ENCODE measurements at places on chromosomes 3 and 15.

DNA sequence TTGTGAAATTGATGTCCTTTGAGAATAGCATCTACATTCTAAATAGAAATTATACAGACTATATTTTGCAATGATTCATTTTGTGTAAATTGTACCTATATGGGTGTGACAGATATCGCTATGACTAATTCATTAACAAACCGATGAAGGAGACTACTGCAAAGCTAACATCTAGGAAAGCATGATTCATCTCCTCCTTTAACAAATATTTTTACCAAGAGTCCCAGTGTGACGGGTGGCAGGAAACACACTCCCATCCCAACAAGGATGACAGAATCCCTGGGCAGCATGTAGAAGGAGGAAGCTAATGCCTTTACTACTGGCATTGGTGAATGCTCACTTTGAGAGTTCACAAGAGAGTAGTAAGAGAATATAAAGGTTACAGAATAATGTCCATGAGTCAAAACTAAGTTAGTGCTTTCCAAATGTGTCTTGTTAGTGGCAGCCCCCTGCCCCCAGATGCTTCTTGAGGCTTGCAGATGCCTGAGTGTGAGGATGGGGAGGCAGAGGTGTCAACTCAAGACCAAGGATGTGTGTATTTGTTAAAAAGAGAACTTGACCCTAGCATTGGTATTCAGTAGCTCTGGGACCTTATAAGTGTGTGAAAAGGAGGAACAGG lies 180.6 kb downstream of the FMN1 start:
- DNase-seq, result no peak

DNA sequence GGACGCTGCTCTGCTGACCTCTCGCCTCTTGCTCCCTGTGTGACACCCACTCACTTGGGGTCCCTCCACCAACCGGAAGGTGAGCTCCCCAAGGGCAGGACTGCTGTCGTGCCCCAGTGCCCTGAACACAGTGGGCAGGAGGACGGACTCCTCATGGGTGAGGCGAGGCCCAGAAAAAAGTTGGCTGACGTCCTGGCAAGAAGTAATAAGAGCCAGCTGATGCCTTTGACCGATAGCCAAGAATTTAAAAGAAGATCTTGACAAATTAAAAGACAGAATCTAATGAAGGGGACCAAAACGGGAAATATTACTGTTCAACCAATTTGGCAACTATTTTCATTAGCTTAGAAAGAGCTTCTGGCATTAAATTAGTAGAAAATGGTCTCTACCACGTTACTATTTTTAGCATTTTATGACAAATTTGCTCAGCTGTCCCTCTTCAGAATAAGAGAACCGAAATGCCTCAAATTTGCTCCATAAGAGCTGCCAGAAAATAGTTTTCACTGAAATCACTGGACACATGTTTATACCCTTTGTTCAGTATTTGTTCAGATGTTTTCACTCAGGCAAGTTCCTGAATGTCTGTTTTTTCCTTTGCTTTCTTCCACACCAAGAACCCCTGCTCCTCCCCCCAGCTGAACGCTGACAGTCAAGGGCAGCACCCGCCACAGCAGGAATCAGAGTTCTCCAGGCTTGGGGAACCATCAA lies 60.5 kb downstream of the XXYLT1 start:
- DNase-seq, result no peak

DNA sequence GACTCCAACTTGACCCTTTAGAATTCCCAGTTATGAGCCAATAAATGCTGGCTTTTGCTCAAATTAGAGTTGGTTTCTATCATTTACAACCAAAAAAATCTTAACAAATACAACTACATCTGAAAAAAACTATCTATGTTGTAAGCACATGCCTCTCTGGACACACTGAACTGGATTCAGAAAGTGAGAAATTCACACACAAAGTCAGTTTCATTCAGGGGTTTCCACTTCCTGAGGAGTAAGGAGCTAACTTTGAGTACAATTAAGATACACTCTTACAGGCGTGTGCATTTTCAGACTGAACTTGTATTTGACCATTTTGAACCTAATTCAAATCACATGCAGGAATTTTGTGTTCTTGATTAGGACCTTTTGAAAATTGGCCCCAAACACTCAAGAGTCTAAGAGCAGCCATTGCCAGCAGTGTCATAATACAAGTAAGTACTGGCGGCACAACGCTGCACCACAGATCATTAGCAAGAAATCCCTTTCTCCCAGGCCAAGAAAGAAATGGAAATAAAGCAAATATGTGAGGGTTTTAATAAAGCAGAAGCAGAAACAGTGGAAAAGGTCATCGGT lies 31.2 kb downstream of the LINS1 start:
- peak; percentile 37 for DNase-seq

- DNase-seq, result no peak
Observed at GRCh38 chr3:126473292-126474168, 2.2 kb downstream of the ZXDC start.

DNA sequence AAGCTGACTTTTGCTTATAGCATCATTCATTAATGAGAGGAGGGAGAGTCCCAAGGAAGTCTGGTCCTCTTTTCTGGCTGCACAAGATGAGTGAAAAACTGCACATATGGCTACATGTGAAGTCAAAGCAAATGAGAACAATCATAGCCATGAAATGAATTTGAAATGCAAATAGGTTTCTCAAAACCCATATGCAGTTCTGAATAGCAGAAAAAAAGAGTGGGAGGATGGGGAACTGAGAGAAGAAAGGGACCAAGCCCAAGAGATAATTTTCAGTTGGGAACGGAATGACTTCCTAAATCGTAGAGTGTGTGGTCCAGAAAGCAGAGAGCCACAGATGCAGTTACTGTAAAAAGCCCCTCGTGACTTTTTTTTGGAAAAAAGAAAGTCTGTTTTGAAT lies 66.3 kb downstream of the GTPBP8 start:
- peak; percentile 44 for DNase-seq

- no peak for DNase-seq
Observed at GRCh38 chr3:20194793-20195460, 8.9 kb upstream of the SGO1 start.

- no peak for DNase-seq
Observed at GRCh38 chr15:80849308-80849707, 70.1 kb downstream of the CEMIP start.

GRCh38 chr3:249587-250262 lies 53.2 kb downstream of the CHL1 start:
- no peak for DNase-seq

GRCh38 chr15:42627485-42627884 lies 52.1 kb downstream of the STARD9 start:
- no peak for DNase-seq

- no peak for DNase-seq
Observed at GRCh38 chr3:28711293-28711692, 362.7 kb upstream of the AZI2 start.

DNA sequence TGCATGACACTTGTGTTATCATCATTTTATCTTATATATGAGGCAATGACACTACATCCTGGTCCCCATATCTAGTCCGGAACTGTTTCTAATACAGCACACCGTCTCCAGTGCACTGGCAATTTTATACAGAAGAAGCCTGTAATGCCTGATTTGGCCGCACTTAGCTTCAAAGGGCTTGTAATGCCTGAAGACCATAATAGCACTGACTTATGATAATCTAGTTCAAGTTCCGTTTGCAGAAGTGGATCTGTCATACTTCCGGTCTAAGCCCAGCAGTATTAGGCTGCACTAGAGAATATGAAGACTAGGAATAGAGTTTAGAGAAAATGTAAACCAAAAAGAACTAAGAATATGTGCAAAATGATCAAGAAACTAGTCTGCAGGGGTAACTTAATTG lies 1.3 kb downstream of the BNIP2 start:
- DNase-seq, result peak; percentile 23

DNA sequence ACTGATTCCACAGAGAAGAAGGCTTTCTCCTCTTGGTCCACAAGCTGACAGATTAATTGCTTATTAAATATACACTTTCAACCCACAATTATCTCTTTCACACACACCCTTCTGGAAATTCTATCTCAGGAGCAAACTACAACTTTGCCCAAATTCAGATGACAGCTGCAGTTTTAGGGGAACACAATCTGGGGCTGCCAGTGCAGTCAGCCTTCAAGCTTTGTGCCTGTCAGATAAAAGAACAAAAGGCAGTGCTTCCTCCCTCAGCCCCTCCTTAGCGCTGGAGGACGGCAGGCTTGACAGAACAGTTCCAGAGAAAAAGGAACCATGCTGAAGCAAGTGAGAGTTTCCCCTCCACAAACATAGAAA lies 99.6 kb downstream of the TMCC1 start:
- no peak for DNase-seq

DNA sequence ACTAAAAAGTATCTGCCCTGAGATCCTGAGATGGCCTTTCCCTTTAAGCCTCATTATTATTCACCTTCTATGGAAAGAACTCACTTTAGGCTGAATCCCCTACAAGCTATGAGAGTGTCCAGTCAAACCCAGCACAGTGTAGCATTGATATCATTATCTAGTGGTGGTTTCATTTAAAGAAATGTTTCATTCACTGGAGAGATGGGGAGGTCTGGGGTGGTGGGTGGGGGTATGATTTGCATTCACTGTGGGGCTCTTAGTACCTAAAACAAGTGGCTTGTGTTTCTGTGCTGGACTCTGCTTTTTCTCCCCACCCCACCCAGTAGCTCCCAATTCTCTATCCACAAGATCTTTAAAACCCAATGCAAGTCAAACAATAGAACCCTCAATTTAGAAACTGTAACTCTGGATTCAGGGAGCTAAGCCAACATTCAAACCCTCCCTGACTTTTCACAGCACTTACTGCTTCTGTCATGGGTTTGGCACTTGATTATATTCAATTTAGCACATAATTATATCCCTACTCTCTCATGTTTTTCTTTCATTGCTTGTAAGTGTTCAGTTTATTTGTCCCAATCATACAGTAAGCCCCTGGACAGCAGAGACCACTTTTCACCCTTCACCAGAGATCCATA lies 310.5 kb upstream of the THBS1 start:
- no peak for DNase-seq

DNA sequence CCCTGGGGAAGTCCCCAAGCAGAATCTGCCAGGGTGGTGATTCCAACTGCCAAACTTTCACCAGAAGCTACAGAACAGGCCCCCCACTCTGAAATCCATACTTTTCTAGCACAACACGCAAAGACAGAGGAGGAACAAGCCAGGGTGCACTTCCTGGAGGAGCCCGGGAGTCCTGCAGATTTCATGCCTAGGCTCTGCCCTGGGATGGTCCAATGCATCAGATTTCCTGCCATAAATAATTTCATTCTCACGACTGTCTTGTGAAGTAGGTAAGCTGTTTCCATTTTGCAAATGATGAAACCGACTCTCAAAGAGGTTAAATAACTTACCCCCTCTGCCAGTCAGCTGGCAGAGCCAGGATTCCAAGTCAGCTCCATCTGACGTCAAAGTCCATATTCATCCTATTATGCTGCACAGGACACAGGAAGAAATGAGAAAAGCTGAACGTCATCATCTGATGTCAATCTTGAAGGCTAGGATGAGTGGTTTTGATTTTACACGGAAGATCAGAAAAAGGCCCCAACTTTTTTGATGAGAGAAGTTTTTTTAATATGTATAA lies 134.8 kb upstream of the IGF1R start:
- DNase-seq, result no peak

DNA sequence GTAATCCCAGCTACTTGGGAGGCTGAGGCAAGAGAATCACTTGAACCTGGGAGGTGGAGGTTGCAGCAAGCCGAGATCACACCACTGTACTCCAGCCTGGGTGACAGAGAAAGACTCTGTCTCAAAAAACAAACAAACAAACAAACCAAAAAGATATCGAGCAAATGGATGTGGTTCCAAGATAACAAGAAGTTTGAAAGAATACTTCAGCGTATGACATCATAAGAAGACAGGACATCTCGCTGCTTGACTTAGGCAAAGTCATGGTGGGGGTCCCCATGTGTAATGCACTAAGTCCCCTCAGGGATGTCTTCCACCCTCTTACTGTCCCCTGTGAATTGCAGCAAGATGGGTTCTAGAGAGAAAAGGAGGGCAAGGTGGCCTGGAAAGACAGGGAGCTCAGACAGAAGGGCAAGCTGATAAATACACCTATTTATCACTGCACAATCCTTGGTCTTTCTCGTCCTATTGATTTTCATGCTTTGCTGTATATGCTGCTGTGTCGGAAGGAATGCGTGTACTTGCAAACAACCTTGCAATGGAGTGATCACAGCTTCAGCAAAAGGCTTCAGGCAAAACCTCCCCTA lies 115.0 kb downstream of the BDH1 start:
- DNase-seq, result no peak

DNA sequence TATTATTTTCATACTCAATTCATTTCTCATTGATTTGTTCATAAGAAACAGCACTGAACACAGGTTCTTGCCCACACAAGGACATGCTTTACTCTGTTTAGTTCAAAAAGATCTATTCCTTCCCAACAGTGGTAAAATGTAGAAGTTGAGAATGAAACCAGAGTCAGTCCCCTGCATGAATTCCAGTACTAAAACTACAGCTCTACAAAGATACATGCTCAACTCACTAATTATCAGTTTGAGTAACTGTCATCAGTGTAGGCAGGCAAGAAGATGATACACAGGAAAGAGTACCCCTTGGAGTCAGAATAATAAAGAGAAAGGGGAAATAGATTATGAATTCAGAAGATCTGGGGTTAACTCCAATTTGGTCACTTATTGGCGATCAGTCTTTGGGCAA lies 43.2 kb downstream of the NR2E3 start:
- DNase-seq, result no peak

DNA sequence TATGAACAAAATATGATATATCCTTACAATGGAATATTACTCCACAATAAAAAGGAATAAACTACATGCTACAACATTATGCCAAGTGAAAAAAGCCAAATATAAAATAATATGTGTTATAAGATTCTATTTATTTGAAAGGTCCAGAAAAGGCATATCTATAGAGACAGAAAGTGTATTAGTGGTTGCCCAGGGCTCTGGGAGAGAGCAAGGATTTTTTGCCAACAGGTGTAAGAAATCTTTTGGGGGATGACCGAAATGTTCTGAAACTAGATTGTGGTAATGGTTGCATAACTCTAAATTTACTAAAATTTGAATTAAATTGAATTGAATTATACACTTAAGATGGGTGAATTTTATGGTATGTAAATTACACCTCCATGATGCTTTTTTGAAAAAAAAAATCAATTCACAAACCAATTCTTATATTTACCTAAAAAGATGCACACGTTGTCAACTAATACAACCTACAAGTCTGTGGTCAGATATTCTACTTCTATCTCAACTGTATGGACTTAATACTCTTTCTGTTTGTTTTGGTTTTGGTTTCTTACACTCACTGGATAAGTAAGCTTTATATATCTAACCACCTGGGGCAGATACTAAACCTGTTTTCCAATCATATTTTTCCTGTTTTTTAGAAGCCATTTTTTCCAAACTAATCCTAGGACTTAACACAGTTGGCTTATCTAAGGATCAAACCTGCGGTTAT lies 75.8 kb downstream of the FBN1 start:
- no peak for DNase-seq

DNA sequence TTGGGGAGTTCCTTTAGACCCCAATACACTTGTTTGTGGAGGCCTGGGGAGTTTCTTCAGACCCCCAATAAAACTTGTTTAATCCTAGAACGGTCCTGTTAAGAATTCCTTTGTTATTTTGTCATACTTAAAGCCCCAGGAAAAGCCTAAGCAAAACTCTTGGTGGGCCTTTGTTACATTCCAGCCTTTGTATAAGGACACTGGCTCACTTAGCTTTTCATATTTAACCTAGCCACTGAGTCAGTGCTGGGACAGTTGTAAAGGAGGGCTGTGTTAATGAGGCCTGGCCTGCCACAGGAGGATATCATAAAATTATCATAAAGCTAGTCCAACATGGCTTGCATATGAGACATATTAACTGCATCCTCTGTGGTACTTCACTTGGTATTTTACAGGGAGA lies 760.1 kb downstream of the ZNF385D start:
- no peak for DNase-seq

- no peak for DNase-seq
Observed at GRCh38 chr15:32218666-32219065, 184.4 kb downstream of the GOLGA8K start.

- no peak for DNase-seq
Observed at GRCh38 chr3:147246906-147247305, 159.4 kb downstream of the ZIC4 start.
